Caco-2 (cell line): ENCODE measurements at places on chromosomes 5 and 9. TPM values are rescaled to one million over a fixed set of nuclear protein-coding genes. Genes with fewer than 3 reads are reported as not detected.

Gene AHRR
- total RNA-seq = 0.91 and 1.1 TPM in 2 replicates

Gene PCDHGA11
- 1.2 and 1.9 TPM in 2 replicates for total RNA-seq

Gene CLTA
- 256 and 269 TPM in 2 replicates for total RNA-seq

Gene SLC12A2
- 85.2 and 87.8 TPM in 2 replicates for total RNA-seq

Gene OBP2B
- total RNA-seq = not detected in 2 replicates

Gene TRIM7
- total RNA-seq = 0.86 and 1.0 TPM in 2 replicates

Gene FIBCD1
- total RNA-seq = not detected in 2 replicates

Gene PCA3
- total RNA-seq = not detected in 2 replicates

Gene TEK
- total RNA-seq = not detected in 2 replicates

Gene VAV2
- 51.8 and 55.3 TPM in 2 replicates for total RNA-seq

Gene PLEKHG4B
- 15.0 TPM in 2 replicates for total RNA-seq

Gene ZFP2
- total RNA-seq = 0.29 and 0.35 TPM in 2 replicates
